ENCODE measurements at places on chromosomes 5 and 9.

DNA sequence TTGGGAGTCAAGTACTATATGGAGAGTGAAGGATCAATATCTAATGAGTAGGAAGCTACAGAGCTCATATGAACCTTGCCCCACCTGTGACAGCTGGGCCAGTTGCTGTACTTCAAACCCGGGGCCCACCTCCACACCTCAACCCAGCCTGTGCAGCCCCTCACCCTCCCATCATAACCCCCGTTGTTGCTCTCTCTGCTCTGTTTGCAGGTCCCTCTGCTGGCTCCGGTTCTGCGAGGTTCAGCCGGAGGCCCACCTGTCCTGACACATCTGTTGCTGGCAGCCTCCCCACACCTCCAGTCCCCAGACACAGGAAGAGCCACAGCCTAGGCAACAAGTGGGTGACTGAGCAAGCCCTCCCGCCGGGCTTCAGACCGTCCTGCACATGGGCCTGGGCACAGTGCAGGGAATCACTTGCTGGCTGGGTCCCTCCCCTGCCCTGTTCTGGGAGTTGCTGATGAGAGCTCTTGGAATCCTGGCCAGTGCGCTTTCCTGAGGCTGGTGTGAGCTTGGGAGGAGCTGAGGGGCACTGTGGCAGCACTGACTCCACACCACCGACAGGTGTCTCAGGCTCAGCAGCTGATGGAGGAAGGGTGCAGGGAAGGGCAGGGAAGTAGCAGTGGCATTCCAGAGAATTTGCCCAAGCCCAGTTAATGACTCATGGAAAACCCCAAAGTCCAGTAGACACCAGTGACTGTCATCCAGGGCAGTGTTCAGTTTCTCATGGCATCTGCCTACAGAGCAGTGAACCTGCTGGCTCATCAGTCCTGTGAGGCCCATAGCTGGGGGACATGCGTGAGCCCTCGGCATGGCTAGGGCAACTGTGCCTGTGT, 69.5 kb upstream of the GARNL3 start:
- no peak for DNase-seq

DNA sequence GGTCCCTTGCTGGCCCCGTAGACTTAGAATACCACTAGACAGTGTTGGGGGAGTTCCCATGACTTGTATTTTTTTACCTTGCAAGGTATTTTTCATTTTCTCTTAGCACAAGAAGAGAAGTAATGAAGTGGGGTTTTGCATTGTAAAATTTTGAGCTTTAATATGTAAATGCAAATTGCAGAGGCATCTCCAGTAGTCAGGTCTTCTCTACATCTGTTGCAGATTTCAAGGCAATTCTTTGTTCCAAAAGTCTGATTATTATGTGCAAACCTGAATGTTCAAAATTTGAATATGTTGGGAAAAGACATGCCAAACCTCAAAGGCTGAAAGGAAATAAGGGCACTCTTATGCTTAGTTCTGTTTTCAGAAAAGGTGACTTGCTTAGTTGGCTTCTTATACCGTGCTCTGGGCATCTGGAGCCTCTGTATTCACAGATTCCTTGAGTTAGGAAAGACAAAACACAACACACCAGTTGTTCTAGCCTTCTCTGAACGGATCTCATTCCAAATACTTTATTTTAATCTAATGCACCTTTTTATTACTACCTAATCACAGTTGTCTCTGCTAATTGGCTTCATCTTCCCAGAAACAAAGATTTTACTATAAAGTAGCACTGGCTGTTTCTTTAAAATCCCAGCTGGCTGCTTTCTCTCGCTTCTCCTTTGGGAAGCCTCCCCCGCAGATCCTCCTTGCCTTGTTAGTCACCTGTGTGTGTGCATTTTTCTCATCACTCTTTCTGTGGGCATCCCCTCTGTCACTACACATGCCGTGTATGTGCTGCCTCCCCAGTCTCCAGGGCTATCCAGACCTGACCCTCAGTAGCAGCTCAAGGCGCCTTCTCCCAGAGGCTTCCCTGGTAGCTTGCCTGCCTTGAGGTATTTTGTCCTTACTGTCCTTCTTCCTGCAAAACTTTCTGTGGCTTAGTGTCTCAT, 138.2 kb downstream of the TLE4 start:
- DNase-seq = no peak

GRCh38 chr9:134326724-134327601, 708 bp downstream of the RXRA start:
- no peak for DNase-seq

DNA sequence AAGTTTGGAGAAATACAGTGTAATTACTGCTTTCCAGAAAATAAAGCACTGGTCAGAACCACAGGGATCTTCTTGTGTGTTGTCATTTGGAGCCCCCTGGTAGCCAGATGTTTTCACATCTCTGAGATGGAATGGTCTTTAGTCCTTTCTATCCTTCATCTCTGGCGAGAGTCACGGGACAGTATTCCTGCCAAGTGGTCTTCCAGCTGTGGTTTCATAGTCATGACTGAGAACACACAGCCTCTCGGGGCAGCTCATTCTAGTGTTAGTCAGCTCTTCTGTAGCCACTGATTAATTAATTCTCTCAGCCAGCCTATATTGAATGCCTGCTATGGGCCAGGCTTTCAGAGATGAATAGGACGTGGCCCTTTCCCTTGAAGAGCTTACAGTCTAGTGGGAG, 34.1 kb downstream of the HMGXB3 start:
- no peak for DNase-seq

DNA sequence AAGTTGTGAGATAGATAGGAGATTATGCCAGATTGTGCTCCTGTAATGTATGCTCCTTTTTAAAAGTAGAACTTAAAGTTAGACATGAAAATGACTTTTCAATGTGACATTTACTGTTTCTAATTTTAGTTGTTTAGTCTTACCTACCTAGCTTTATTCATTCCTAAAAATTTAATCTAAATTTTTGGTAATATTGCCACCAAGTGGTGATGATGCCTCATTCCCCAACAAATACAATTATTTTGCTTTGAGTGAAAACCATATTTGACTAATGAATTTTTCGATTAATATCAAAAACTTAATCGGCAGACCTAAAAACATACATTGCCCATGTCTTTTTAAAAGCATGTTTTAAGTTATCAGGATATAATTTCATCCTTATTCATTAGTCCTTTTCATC, 25.6 kb downstream of the PPWD1 start:
- no peak for DNase-seq

- no peak for DNase-seq
Measured at GRCh38 chr9:87569008-87569509, 71.4 kb downstream of the DAPK1 start.

- no peak for DNase-seq
Measured at GRCh38 chr5:110342683-110343082, 383.8 kb downstream of the TMEM232 start.

GRCh38 chr5:113231653-113232000, 203.2 kb downstream of the TSSK1B start:
- DNase-seq = no peak

DNA sequence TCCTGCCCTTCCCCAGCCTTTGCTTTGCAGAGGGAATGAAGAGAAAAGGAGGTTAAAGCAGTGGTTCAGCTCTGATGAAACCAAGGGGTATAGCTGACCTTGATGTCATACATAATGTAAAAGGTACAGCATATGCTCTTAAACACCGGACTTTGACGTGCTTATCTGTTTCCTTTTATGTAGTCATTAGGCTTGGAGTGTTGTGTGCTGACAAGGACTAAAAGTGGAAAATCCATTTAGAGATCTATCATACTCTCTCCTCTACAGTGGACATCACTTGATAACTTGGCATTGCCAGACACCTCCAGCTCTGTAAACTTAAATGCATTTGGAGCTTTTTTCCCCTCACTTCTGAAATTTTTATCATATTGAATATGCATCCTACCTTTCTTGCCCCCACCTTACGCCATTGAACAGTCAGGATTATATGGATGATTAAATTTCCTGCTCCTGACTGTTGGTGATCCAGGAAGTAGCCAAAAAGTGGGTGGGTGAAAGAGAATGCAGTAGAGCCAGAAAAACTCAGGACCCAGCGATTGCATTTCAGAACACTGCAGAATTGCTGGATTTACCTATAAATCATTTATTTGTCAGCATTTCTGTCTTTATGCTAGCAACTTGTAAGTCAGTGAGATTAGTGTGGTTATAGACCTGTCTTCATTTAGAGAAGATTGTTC, 4.1 kb downstream of the TNFAIP8 start:
- no peak for DNase-seq

- DNase-seq = peak; percentile 63
Measured at GRCh38 chr5:81425569-81425968, 31.6 kb upstream of the ACOT12 start.

DNA sequence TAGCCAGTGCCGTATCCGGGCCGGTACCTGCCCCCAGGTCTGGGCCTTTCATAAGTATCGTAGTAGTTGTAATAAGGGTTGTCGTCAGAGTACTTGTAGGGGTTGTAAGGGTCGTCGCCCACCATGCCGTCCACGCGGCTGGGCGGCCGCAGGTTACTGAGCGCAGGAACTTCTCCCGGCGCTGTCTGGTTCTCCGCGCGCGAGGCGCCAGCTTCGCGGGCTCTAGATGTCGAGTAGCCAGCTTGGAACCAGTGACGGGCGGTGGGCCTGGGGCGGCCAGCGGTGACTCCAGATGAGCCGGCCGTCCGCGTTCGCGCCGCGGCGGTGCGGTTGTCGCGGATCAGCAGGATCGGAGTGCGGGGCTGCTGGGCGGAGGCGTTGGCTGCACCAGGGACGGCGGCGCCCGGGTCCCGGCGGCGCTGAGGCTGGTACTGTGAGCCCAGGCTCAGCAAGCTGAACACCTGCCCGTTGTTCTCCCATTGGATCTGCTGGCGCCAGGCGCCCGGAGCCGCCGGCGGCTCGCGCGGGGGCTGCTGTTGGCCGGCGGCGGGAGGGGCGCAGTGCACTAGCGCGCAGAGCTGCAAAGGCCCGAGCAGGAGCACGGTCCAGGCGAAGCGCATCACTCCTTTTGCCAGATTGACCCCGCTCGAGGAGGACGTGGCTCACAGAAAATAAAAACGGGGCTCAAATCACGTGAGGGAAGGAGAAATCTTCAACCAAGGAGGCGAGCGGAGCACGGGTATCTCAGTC, 518 bp downstream of the LOX start:
- no peak for DNase-seq

DNA sequence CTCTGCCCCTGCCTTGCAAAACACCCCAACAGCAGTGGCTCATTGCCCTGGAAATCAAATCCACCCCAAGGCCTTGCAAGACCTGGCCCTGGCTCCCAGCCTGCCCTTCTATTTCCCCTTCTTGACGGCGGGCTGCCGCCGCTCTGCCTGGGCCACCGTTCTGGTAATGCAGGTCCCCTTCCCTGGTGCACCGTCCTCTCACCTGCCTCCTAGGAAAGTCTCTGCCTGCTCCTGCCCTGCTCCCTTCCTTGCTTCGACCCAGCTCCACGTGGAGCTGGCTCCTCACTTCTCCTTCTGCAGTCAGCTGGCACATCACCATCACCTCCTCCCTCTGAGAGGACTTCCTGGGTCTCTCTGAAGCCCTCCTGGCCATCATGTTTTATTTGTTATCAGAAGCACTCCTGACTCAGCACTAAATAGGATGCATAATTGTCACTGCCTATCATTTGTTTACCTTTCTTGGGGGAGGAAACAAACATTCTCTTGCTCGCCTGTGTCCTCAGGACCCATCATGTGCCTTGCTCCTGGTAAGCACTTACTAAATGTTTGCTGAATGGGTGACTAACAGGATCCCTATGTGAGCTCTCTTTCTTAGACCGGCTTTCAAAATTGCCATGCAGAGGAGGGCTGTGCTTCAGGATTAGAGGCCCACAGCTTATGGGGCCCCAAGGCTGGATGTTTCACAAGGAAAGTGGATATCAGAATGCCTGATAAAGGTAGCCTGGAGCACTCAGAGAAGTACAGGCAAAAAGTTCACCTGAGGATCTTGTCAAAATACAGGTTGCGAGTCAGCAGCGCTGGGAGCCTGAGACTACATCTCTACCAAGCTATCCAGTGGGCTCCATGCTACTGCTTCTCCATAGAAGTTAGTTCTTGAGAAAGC, 19.6 kb upstream of the C5orf47 start:
- DNase-seq = no peak

DNA sequence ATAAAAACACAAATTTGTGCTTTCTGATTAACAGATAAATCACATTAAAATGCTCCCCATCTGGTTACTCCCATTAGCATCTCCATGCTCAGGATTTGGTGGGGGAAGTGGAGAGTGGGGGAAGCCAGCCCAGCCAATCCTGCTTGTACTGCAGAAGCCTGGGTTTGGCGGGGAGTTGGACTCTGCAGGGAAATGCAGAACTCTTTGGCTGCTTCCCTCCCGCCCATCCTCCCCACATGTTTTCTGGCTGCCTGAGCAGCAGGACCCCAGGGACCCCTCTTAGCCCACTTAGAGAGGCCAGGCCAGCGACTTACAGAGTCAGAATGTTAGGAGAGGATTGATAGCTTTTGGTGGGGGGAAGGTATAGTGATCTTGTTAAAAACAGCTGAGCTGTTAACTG, 59.5 kb upstream of the FOXI1 start:
- DNase-seq = no peak

DNA sequence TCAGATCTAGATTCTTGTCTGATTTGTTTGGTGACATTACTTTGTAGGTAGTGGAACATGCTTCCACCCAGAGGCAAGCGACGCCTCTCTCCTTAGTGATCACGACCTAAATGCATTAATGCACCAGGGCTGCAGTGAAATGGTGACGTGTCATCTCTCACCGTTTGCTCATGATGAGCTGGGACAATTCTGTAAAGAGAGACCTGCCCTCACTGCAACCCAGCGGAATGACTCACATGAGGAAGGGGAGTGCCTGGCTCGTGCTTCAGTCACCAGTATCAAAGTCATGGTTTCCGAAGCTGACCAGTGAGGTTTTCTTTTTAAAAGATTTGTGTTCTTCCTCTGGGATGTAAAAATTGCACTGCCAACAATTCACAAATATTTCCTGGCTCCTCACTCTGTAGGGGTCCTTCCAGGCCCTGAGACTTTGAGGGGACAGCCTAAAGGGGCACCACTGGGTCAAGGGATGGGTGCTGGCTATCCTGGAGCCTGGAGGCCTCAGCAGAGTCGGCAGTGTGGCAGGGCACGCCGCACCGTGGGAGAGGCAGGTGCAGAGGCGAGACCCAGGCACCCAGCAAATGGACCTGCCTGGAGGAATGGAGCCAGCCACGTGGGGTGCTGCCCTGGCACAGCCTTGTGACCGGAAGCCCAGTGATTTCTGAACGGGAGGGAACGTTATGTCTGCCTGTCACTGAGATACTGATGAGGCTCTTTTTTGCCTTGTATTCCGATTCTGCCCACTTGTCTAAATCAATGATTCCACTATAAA, 17.3 kb downstream of the QSOX2 start:
- DNase-seq = no peak

- no peak for DNase-seq
Measured at GRCh38 chr9:98966676-98967075, 23.0 kb downstream of the COL15A1 start.

DNA sequence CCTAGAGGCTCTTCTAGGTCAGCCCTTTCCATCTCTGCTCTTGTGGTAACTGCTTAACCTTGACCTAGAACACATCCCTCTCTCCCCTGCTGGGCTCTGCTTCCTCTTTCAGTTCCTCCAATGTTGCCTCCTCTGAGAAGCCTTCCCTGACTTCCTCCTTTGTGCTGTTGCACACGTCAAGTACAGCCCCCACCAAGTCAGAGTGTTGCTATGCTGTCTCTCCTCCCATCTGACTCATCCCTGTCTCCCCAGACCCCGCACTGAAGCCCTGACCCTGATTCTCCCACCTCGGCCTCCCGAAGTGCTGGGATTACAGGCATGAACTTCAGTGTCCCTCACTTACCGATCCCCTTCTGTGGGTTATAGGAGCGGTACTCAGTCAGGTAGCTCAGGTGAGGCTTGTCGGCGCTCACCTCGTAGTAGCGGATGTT, 10.4 kb upstream of the TRIM14 start:
- DNase-seq = peak; percentile 21

- no peak for DNase-seq
Measured at GRCh38 chr9:4741365-4742089, 525 bp upstream of the AK3 start.

Measured in CD4-positive, alpha-beta T cell treated with Interleukin-4 for 1 hour (primary cell).